ENCODE measurements at places on chromosomes 2 and 18.
A peak's percentile ranks its signal among the peaks of the same experiment; 100 is the strongest.

DNA sequence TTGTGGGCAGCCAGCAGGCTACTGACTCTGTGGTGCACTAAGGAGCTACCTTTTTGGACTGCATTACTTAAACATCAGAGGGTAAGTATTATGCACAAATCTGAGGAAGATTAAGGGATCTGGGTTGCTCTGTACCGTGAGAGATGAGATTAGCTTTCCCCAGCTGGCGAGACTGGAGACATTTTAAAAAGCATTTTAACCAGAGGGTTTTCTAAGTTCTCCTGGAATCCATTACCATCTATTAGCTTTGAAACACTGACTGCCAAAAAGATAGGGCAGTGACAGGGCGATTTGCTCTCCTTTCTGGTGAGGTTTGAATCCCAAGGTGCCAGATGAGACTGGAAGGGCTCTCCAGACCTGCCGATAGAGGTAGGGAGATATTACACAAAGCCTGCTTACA is 63.2 kb downstream of the LYPD6 start:
- no peaks in the 10 kb centered on the region for H3K4me1 ChIP-seq
- no peaks in the 10 kb centered on the region for H3K27me3 ChIP-seq
- DNase-seq = no peak
- H3K4me3 ChIP-seq = no peak overlapping the region

GRCh38 chr18:22277758-22278157 is 108.4 kb downstream of the GATA6 start:
- H3K27me3 ChIP-seq = no peaks in the 10 kb centered on the region
- no peaks in the 10 kb centered on the region for H3K4me1 ChIP-seq
- no peak overlapping the region for H3K4me3 ChIP-seq
- no peak for DNase-seq
- H3K36me3 ChIP-seq = no peaks in the 10 kb centered on the region
- no peak overlapping the region for H3K27ac ChIP-seq

DNA sequence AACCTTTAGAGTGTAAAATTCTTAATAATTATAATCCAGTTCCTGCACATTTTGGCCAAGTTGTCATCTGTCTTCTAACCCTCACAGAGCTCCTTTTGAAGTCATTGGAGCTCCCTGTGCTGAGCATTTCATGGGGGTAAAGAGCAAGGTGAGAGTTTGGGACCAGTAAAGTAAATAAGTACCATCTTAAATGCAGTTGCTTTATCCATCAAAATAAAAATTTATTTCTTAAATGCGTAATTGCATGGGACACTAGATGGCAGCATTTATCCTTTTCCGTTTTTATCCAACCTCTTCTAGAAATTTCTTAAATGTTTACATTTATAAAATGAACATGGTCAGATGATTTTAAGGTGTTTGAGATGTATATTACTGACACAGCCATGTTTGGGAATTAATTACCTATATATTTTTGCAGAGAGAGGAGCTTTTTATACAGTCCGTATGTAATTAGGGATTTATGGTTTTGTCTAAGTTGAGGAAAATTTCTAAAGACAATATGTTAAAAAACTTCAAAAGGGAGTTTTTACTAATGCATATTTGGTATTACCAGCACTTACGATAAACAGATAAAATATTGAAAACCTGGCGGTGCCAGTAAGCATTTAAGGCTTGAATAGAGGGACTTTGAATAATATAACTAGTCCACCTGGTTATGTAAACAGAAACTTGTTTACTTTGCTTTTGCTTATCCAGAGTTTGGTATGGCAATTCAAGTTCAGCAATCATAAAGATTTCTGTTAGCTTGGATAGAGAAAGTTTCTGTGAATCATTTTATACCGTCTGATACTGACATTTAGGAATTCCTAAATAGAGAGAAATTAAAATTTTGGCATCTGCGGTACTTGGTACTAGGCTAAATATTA is 54.5 kb downstream of the ACSL3 start:
- H3K27ac ChIP-seq = no peak overlapping the region
- H3K27me3 ChIP-seq = no peaks in the 10 kb centered on the region
- no peak overlapping the region for H3K4me3 ChIP-seq
- H3K4me1 ChIP-seq = peaks cover 8% of the 10 kb centered on the region

DNA sequence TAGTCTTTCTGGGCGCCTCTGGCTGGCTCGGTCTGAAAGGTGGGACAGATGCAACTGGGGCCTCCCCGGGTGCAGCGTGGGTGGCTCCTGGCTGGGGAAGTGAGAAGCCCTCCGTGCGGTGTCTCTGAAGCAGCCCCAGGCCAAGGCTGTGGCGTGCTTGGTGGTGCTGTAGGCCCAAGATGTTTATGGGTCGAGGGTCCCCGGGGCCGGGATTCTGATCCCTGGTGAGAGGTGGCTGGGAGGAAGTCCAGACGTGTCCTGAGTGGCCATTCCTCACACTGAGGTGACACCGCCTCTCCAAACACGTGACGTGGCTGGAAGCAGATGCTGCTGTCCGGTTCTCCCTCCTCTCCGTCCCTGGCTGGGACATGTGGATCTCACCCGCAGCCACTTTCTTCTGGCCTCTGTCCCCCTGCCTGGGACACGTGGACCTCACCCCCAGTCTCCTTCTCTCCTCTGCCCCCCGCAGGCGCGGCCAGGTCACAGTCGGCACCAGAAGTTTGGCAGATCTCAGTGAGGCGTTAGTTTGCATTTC is 12.6 kb downstream of the RTP5 start:
- peak; percentile 87 for DNase-seq
- peaks cover 13% of the 10 kb centered on the region for H3K4me1 ChIP-seq
- peak overlapping the region; percentile 97 for H3K27ac ChIP-seq
- H3K36me3 ChIP-seq = no peaks in the 10 kb centered on the region

DNA sequence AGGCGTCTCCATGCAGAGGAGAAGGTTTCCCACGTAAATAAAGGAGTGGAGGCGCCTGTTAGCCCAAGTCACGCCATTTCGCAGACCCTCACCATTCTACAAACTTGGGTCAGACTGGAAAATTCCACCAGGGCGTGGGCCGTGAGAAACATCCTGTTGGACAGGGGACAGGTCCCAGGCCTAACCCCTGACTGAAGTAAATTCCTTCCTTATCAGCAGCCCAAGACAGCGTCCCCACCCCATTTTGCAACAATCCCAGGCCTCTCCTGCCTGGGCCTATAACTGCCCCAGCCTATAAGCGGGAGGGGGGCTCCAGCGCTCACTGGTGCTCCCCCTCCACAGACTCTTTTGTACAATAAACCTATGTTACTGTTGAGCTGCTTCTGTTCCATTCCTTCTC is 57.3 kb upstream of the CBLN2 start:
- no peaks in the 10 kb centered on the region for H3K27me3 ChIP-seq
- no peaks in the 10 kb centered on the region for H3K36me3 ChIP-seq
- no peak for DNase-seq
- H3K4me1 ChIP-seq = no peaks in the 10 kb centered on the region
- H3K4me3 ChIP-seq = no peak overlapping the region

DNA sequence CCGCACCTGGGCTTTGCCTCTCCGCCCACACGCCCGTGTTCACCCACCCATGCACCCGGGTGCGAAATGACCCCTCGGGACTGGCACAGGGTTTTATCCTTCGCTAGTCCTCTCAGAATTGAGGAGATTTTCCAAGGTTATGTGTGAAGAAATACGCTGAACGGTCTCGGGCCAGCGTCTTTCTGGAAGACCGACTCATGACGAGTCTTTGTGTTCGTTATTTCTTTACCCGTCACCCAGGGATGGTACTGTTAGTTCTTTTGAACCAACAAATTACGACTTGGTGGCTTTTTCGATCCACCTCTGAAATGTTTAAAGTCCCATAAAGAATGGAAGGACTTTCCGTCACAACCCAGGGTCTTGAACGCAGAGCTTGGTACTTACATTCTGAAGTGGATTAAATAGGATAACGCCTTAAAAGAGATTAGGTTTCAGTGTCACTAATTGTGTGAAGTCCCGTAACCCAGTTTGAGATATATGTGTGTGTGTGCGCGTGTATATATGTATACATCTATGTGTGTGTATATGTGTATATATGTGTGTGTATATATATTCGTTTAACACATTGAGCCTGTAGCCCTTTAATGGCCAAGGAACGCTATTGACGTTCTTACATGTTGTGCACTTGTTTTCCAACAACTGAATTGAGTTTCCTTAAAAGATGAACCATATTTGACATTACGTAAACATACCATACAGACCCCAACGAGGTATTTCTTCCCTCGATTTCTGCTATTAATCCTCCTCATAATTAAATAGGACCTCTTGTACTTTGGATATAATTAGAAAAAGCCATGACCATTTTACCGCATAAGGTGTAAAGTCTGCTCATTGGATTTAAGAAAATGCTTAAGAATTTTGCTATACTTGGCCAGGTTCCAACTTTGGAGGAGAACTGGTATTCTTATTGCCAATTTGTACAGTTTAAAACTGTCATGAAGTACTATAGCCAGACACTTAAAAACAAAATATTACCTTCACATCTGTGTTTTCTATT is 889 bp downstream of the ZC3H15 start:
- peak overlapping the region; percentile 86 for H3K27ac ChIP-seq
- no peaks in the 10 kb centered on the region for H3K27me3 ChIP-seq
- peaks cover 38% of the 10 kb centered on the region for H3K4me1 ChIP-seq

- no peaks in the 10 kb centered on the region for H3K36me3 ChIP-seq
- H3K4me1 ChIP-seq = peaks cover 10% of the 10 kb centered on the region
- H3K27me3 ChIP-seq = no peaks in the 10 kb centered on the region
- H3K27ac ChIP-seq = no peak overlapping the region
Measured at GRCh38 chr2:95277246-95277906, 3.1 kb downstream of the PROM2 start.

Data from pancreas (tissue), 10 donors.